ENCODE measurements at places on chromosomes 4 and X.
A peak's percentile ranks its signal among the peaks of the same experiment; 100 is the strongest.

- no peak for DNase-seq
Observed at GRCh38 chr4:101262683-101263082, 84.6 kb downstream of the PPP3CA start.

GRCh38 chr4:825063-825970 is 612 bp downstream of the CPLX1 start:
- DNase-seq = peak; percentile 28

GRCh38 chr4:108072300-108072699 is 82.6 kb downstream of the HADH start:
- peak; percentile 76 for DNase-seq

GRCh38 chr4:177737387-177737940 is 295.2 kb upstream of the AGA start:
- DNase-seq = no peak

DNA sequence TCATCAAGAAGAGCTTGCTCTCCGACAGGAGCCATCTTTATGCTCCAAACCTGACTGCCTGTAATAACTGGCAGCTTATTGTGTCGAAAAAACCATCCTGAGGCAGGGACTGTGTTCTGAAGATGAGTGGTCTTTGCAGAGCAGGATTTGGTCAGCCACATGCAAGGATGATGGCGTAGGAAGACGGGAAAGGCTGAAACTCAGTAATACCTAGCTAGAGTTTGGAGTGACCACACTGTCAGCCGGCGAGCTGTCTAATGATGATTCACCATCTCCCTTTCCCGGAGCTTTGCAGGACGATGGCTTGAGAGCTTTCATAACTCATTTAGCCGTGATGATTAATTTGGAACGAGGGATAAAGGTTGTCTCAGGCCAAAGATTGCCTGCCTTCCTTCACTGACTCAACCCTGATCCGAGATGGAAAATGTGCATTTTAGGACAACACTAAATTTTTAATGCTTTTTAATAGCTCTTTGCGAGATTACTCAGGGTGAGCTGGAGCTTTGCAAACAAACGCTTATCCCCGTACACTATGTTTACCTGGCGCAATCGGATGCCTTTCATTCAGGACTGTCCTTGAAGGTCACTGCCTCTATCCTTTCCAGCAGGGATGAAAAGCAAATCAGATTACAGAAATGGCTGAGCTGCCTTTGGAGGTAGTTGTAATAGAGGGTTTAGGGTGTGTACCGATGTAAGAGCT is 288.5 kb downstream of the ASMT start:
- DNase-seq = no peak

DNA sequence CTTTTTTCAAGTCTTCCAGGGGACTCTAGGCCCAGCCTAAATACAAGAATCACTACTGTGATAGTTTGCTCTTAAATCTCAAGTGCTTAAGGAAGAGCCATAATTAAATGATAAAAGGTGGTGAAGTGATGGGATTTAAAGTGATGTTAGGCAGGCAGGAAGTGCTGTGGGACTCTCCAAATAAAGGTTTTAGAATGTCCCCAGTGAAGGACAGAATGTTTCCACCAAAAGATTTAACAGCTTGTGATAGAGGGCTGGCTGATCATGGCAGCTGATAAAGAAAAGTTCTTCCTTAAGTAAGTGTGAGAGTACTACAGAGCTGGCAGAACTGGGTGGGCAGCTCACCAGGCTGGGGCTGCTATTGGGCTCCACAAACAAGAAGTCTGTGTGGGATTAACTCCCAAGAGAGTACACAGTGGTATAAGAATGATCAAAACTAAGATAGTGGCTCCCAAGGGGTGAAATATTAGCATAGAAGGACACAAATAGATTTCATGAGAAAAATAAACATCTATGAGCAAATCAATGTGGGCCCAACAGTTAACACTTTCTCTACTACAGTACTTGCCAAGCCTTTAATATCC is 637.2 kb upstream of the CPEB2 start:
- no peak for DNase-seq

DNA sequence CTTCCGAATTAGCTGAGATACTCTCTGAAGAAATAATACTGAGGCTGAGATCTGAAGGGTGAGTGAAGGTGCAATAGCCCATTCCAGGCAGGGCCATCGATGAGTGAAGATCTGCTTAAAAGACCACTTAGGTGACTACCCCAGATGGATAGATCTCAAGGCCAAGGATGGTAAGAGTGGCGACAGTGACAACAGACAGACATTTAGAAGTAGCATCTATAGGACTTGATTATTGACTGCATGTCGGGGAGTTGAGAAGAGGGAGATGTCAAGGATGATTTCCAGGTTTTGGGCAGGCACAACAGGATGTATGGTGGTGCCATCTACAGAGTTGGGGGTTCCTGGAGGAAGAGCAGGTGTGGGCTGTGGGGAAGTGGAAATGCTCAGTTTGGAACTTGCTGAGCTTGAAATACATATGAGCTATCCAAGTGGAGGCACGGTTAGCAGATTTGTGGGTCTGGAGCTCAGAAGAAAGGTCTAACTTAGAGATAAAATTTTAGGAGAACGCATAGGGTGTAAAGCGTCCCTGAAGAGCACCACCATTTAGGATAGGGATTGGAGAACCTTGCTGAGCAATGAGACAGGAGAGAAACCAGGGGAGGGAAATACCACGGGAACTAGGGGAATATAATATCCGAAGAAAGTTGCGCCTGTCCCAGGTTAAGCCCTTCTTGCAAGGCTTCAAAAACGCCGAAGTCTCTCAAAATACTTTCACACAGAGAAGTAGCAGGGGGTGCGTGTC is 688 bp downstream of the UFSP2 start:
- no peak for DNase-seq

- no peak for DNase-seq
Observed at GRCh38 chrX:69152417-69152841, 12.8 kb downstream of the PJA1 start.

DNA sequence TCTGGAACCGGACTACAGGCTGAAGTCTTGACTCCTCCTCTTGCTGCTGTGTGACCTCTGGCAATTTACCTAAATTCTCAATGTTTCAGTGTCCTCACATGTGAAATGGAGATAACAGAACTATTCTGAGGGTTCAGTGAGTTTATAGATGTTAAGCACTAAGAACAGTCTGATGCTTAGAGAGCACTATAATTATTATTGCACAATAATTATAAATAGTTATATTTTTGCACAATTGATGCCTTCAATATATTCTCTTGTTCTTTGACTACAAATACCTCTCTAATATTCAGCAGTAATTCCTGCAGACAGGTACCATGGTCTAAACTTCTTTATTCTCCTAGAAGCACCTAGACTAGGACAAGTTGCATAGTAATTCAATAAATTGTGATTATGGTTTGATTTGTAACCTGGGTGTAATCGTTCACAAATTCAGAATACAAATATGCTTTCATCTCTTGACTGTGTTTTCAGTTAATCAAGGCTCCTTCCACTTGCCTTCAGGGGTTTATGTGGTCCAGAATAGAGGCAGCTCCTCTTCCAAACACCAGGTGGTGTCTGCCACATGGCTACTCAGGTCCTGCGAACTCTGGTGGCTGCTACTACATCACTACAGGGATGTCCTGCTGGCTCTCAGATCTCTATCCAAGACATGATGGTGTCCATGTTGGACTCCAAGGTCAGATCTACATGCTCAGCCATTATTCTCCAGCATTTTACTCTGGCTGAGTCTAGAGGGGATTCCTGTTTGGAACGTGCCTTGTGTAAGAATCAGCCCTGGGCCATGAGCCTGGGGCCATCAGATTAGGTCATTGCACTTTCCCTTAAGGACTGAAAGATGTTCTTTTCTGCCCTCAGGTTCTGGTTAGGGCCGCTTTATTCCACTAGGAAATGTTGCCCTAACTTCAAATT is 103.4 kb downstream of the QRFPR start:
- DNase-seq = no peak

DNA sequence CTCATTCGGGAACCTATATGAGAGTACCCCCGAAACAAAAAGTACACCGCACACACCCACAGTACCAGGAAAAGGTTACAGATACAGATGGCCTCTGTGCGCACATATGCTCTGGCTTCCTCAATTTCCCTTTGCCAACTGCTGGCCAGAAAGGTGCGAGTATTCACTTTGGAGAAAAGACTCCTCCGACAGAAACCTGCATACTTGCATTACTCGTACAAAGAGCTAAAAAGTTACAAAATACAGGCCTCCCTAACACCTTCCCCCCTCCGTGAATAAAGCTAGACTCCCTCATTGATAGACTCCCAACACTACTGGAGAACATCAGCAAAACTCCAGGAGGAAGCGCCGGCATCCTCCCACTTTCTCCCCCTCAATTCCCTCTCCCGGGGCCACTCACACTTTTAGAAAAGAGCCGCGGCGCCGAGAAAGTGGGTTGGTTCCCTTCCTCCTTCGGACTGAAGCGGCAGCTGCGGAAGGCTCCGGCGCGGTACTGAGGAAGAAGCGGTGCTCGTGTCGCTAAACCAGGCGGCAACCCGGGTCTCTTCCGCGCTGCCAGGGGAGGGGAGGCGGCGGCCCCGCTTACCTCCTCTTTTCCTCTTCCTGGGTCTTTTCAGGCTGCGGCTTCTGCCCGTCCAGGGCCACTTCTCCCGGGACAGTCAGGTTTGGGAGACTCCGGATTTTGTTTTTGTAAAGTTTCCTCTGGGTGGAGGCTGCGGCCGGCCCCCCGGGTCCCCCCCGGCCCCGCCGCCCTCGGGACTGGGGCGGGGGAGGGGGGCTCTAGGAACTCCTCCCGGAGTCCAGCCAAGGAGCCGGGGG is 1.1 kb downstream of the FBXW7 start:
- DNase-seq = peak; percentile 54

DNA sequence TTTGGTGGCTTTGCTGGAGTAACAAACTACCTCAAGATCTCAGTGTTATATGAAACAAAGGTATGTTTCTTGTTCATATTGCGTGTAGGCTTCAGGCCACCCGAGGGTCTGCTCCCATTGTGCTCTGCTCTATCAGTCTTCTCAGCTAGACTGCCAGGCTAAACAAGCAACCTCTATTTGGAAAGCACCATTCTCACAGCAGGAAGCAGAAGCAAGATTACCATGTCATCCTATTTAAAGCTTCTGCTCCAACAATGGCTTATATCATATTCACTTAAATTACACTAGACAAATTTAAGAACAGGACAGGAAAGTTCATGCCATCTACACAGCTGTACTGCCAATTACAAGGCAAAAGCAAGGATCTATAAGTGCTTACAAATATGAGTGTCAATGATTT is 385.8 kb downstream of the PPARGC1A start:
- DNase-seq = no peak

DNA sequence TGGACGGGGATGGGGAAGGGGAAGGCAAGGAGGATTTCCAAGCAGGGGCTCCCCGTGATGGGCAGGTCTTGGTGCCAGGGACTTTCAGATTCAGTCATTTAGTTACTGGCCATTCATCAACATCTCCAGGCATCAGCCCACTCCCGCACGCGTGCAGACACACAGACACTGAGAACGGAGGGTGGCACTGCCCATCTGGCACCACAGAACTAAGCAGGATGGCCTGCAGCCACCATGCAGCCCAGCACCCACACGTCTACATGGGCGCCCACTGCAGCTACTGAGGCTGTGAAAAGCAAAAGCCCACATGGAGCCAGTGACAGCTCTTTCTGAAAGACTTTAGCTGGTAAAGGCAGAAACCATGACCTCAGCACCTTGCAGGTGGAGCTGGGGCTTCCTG is 176.1 kb upstream of the PSAPL1 start:
- DNase-seq = no peak

DNA sequence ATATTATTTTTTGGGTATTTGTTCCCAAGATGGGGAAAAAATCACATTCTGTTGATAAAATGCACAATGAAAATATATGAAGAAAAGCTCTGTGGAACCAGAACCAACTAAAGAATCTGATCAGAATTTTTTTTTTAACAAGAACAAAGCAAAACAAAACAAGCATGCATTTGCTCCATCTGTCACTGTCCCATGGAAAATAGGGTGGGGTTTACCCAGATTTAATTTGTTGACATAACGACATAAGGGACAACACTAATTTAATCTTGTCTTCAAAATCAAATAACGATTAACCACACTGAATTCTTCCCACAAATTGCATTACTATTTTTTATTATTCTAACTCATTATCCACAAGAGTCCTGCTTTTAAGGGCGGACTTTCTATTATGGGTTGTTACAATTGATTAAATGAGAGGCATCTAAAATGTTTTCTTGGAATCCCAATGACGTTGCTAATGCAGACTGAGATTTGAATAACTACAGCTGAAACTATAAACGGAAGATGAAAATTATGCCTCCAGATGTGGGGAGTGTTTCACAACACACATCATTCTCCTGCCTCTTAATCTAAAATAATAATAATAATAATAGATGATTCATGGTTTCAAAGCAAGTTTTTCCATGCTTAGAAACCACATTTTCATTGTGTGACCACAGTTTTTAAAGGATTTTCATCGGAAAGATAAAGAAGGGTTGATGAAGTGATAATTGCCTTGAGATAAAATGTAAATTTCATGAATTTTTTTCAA is 307.0 kb upstream of the CPEB2 start:
- DNase-seq = no peak

DNA sequence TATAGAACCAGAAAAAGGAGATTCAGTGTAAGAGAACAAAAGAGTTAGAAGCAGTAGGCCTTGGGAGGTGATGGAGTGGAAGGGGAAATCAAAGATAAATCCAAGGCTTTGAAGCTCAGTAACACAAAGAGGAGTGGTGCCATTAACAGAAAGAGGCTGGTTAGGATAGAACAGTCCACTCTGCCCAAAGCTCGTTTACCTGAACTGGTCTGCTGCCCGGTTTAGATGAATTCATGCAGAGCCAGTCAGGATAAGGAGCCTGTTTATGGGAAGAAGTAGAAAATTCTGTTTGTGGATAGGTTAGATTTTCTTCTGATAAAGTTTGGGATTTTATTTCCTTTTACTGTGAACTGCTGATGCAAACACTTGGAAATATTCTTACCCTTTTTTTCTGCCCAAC is 80.6 kb downstream of the HMGB2 start:
- DNase-seq = no peak

- no peak for DNase-seq
Observed at GRCh38 chrX:136783159-136783558, 2.4 kb upstream of the ARHGEF6 start.

- DNase-seq = peak; percentile 31
Observed at GRCh38 chrX:129360175-129360574, 163.1 kb downstream of the SMARCA1 start.

DNA sequence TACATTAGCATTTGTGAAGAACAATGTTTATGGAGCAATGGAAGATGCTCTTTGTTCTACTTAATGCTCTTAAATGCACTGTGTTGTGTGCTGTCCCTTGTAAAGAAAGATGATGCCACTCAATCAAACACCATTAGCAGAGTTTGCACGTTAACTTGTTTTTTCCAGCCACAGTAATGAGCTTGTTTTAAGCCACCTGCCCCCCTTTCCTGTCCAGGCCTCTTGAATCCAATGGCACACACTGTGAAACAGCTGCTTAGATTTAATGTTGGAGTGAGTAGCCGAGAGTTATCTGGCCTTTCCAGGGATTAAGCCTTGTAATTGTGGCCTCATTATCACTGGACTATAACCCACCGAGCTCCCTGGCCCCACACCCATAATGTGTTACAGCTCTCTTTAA is 86.0 kb downstream of the PAK3 start:
- DNase-seq = no peak

DNA sequence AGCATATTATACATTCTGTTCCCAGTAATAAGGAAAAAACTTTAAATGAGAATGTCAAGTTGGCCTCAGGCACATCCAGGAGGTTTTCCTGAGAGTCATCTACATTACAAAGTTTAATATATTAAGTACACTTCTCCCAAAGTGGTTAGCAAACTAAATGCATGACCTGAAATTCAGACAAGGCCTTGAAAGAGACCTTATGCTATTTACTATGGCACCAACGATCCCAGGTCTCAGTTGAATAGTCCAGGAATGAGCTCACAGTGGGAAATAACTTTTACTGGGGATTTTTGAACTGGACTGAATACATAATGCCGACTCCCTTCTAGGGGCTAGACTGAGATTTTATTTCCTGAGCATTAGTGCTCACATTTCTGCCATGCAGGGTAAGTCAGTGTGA is 1577.5 kb upstream of the PCDH7 start:
- DNase-seq = no peak

Data from CD4-positive, alpha-beta T cell treated with Interleukin-10 for 1 hour (primary cell).